ENCODE measurements at places on chromosomes 5 and 9.

- DNase-seq = no peak
Observed at GRCh38 chr5:160315968-160316367, 3.6 kb upstream of the CCNJL start.

- DNase-seq = no peak
Observed at GRCh38 chr5:82347201-82347865, 69.2 kb upstream of the RPS23 start.

- DNase-seq = no peak
Observed at GRCh38 chr5:154038261-154038706, 426 bp downstream of the FAM114A2 start.

GRCh38 chr5:62139741-62140140 is 166.3 kb upstream of the KIF2A start:
- DNase-seq = no peak

- no peak for DNase-seq
Observed at GRCh38 chr9:21969011-21969940, 24.9 kb downstream of the CDKN2A start.

DNA sequence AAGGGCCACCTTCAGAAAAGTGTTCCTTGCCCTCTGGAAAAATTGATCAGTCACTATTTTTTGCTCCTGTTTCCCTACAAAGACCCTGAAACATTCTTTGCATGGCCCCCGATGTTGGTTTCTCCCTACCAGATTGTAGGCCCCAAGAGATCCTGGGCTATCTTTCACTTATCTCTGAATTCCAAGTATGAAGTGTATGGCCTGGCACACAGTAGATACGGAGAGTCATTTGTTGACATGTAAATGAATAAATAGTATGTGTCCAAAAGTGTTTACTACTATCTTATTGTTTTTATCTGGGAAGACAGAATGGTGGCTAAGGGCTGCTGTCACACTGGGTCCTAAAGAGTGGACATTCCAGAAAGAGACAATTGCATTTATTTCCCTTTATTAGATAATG is 7.4 kb upstream of the ANKDD1B start:
- no peak for DNase-seq

- DNase-seq = no peak
Observed at GRCh38 chr9:78668148-78668832, 371.4 kb downstream of the PSAT1 start.

- no peak for DNase-seq
Observed at GRCh38 chr9:28774433-28775235, 1201.4 kb upstream of the C9orf72 start.

- DNase-seq = no peak
Observed at GRCh38 chr5:74098941-74099340, 472.9 kb downstream of the ARHGEF28 start.

DNA sequence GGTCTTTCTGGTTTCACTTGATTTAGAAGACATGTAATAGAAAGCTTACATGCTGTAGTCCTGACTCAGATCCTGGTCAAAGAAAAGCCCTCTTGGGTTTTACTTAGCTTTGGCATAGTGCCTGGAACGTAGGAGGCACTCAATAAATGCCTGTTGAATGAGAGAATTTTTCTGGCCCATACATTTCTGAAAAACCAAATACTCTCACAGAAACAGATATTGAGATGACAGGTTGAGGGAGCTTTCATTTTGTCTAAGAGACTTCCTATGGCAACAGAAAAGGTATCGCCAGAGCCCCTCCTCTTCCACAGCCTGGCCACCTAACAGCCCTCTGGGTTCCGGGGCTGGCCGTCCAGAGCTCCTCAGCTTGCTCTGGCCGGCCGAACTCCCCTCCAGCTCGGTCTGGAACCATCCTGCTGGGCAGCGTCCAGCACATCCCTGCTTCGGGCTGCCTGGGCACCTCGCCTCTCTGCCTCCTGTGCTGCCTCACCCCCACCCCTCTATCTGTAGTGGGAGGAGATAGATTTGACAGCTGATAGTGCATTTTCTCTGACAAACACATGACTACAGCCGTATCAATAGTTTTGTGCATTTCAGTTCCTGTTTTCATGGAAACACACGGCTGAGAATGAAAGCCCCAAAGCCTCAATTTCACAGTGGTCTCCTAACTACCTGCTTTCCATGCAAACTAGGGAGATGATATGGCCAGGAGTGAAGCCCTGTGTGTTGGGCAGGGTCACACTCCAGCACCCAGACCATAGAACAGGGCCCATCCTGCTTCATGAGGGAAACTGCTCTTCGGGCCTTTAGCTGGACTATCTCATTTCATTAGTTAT is 1.1 kb downstream of the IL4 start:
- DNase-seq = no peak

- DNase-seq = no peak
Observed at GRCh38 chr5:93874491-93874890, 133.1 kb upstream of the POU5F2 start.

- DNase-seq = no peak
Observed at GRCh38 chr5:126970517-126971017, 59.8 kb downstream of the MARCHF3 start.

DNA sequence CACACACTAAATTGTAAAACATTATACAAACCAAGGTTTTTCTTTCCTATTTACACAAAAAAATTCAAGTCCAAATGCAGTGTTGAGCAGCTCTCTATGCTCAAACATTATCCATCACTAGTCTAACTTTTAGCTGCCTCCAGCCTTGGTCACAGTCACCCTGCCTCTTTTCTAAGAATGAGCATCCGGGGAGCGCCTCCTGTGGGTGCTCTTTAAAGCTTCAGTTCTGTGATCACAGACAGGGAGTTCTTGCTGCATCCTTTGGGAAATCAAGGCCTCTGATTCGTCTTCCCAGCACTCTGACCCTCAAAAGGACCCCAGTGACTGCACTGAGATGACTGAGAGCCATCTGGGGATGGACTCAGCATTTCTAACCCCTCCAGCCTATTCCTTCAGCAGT is 289.6 kb downstream of the SEC61B start:
- no peak for DNase-seq

GRCh38 chr9:89482901-89483361 is 15.0 kb downstream of the SEMA4D start:
- DNase-seq = no peak

GRCh38 chr5:10169359-10169758 is 80.3 kb downstream of the ATPSCKMT start:
- no peak for DNase-seq

- no peak for DNase-seq
Observed at GRCh38 chr5:87393331-87393730, 19.4 kb downstream of the CCNH start.

- DNase-seq = no peak
Observed at GRCh38 chr9:113988385-113989016, 89.6 kb downstream of the AMBP start.

All from stimulated activated CD4-positive, alpha-beta T cell treated with anti-CD3 and anti-CD28 coated beads, Interleukin-15, amount 100 ng/mL, for 1 hour (primary cell).